ENCODE measurements at places on chromosomes 3 and 15.

- no peak for DNase-seq
These were observed 23.4 kb upstream of the CHCHD6 start for GRCh38 chr3:126680667-126681055.

DNA sequence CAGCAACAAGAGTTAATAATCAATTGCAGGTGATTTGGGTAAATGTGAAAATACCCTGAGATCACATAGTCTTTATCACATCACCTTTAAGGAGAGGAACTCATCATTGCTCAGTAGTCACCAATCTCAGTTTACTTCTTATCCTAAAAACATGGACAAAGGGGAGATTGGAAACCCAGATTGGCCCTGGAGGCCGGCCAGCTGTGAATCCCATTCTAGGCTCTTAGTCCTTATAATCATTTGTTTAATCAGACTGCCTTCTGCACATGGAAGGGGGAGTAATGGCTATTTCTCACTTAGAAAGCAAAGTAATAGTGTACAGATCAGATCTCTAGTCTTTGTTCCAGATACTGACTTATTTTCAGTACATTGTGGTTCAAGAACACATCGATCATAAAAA, 37.2 kb upstream of the CPB1 start:
- DNase-seq, result no peak

- no peak for DNase-seq
These were observed 15.4 kb downstream of the PLSCR1 start for GRCh38 chr3:146529021-146529420.

- no peak for DNase-seq
These were observed 3.3 kb upstream of the ITPKA start for GRCh38 chr15:41490355-41490754.

- no peak for DNase-seq
These were observed 121.6 kb downstream of the RBPMS2 start for GRCh38 chr15:64653757-64654156.

GRCh38 chr3:11053926-11054503, 61.5 kb downstream of the SLC6A1 start:
- DNase-seq, result no peak

GRCh38 chr3:37862219-37862902, 681 bp downstream of the CTDSPL start:
- no peak for DNase-seq

DNA sequence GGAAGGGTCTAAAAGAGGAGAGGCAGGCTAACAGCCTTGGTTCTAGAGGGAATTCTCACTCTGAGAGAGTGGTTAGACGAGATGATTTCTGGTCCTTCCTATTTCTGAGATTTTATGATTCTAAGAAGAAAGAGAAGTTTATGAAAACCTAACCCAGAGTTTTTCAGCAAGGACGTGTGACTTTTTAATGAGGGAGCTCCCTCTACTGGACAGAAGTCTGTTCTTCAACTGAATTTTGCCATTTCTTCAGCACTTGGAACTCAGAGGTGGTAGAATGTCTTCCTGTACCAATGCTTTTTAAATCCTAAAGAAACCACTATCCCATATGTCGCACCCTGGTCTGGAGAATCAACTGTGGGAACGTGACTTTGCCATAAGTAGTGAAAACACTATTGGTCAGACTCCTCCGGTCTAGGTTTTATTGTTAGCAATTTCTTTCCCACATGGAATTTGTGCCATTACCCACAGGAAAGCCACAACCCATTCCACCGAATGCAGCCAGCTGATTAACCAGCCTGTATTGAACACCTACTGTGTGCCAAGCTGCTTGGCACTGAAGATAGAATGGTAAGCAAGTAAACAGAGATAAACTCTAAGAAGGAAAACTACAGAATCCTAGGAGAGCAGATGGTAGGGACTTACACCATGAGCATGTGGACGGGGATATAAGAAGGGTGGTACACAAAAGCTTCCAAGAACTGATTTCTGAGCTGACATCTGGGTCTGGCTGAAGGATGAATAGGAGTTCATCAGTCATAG, 199.5 kb upstream of the LMCD1 start:
- DNase-seq, result no peak

- DNase-seq, result no peak
These were observed 28.8 kb upstream of the UACA start for GRCh38 chr15:70792171-70792573.

DNA sequence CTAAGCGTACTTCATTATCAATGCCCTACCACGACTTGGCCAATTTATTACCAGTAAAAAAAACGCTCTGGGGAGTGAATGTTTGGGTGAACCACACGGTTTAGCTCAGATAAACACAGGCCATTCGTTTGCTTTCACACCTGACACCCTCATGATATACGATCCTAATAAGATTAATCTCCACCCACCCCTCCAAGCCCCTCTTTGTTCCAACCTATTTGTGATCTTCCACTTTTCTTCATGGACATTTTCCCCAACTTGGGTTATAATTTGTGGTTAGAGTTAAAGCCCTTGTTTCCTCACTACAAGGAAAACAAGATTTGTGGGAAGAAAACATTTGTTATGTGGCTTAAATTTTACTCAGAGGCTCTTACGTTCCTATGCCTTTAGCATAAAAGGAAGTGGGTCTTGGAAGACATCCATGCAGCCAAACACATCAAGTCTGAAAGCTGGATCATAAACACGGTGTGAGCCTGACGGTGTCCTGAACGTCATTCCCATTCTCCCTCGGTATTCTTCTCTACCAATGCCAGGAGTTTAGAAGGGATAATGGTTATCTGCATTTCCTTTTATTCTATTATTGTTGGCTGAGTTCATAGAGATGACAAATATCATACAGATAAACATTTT, 518.9 kb downstream of the NR2F2 start:
- DNase-seq, result no peak

DNA sequence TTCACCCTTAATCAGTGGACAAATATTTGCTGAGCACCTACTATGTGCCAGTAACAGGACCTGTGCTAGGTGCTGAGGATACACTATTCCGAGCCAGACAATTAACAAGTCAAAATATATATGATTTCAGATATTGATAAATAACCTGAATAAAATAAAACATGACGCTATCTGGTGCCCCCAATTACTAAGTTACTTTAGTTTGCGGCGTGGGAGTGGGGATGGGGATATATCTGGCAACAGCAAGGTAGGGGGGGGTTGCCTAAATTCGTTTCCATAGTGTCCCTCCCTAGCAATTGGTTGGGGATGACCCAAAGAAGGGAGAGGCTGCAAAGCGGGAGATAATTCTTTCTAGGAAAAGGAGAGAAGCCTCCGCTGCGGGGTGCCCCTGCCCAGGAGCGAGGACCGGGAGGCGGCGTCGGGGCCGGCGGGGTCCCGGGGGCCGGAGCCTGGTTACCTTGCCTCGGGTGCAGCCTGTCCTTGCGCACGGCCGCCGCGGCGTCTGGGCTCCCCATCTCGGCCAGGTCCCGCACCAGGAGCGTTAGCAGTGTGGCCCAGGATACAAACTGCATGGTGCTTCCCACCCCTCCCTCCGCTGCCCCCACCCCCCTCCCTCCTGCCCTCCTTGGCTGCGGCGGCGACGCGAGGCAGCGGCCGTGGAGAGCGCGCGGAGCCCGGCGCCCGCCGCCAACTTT, 567 bp downstream of the ADAMTS9 start:
- no peak for DNase-seq

- DNase-seq, result no peak
These were observed 166.5 kb upstream of the TMCO5A start for GRCh38 chr15:37767841-37768455.

GRCh38 chr15:30865257-30865656, 38.5 kb upstream of the FAN1 start:
- DNase-seq, result no peak

GRCh38 chr3:190130037-190130436, 9.3 kb upstream of the P3H2 start:
- DNase-seq, result no peak

GRCh38 chr3:193418576-193419373, 40.2 kb upstream of the ATP13A5 start:
- no peak for DNase-seq

DNA sequence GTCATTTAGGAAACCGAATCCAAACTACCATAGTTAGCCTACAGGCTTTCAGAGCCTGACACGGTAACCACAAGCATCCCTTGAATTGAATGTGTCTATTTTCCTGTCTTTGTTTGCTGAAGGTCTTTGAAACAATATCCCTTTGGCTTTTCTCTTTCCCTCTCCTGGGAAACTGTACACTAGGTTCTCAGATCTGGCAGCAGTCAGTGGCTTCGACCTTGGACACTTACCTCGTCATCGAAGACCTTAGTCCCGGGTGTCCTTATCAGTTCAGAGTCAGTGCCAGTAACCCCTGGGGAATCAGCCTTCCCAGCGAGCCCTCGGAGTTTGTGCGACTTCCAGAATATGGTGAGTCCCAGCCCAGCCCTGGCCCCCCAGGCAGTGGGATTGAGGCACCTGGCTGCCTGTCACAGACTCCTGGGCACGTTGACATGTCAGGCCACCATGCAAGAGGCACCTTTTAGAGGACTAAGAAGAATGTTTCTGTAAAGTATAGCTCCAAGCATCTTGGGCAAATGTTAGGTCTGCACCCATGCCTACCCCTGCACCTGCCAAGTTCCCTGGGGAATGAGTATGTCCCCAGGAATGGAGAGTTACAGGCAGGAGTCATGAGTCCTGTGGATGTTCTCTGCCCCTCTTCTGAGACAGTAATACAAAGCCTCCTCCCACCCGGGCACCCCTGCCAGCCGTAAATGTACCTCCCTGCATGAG, 30.4 kb upstream of the UMPS start:
- no peak for DNase-seq

- DNase-seq, result no peak
These were observed 7.1 kb upstream of the CPOX start for GRCh38 chr3:98600412-98601095.

GRCh38 chr3:100496711-100497261, 4.4 kb downstream of the TMEM45A start:
- no peak for DNase-seq

DNA sequence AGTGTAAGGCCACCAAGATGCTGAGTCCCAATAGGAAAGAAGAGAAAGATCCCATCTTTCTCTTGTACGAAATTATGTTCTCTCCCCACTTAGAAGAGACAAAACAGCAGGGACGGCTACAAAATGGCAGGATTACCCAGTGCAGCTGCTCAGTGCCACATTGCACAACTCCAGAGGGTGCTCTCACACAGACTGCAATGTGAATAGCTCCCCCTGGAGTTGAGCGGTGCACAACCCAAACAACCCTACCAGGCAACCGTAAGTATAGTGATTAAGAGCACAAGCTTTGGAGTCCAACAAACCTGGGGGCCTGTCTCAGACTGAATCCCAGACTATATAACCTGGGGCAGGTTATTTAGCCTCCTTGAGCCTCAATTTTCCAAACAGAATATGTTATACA, 3.1 kb upstream of the BHLHE40 start:
- DNase-seq, result no peak

DNA sequence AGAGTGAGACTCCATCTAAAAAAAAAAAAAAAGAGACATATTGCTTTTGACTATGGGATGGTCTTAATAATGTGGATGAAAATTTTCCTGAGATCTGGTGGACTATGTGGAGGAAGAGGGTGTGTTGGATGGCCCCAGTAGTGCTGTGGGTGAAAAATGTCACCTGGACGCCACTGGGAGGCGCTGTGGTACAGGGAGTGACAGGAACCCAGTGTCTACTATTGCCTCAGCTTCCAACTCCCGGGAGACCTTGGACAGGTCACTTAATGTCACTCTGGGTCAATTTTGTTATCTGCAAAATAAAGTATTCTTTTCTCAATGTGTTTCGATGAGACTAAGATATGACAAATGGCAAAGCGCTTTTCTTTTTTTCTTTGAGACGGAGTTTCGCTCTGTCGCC, 27.7 kb upstream of the DCP1A start:
- no peak for DNase-seq

GRCh38 chr15:60076582-60077276, 72.6 kb downstream of the FOXB1 start:
- no peak for DNase-seq

DNA sequence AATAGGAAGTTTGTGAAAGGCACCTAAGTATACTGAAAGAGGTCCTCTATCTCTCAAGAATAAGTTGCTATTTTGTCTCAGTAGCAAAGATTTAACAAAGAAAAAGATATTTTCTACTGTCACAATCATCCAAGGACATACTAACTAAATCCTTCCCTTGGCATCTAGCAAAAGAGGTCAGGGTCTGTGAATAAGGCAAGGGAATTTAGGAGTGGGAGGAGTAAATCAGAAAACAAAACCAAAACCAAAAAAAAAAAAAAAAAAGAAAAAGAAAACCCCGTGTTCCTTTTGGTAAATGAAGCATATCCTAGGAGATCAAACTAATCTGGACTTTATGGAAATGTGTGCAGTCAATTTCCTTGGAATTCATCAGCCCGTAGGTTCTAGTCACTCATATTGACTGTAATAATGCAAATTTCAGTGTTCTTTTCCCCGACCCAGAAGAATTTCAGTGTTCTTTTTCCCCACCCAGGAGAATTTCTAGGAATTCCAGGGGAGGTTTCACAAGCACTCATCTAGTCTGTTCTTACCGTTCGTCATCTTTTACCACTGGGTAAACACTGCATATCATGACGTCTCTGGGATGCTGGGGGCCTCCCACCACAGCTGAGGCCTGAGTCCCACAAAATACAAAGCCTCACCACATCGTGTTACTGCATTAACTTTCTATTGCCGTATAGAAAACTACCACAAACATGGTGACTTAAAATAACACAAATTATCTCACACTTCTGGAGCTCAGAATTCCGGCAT, 113.8 kb upstream of the CCDC54 start:
- no peak for DNase-seq

- no peak for DNase-seq
These were observed 664.7 kb downstream of the MECOM start for GRCh38 chr3:168998792-168999191.

DNA sequence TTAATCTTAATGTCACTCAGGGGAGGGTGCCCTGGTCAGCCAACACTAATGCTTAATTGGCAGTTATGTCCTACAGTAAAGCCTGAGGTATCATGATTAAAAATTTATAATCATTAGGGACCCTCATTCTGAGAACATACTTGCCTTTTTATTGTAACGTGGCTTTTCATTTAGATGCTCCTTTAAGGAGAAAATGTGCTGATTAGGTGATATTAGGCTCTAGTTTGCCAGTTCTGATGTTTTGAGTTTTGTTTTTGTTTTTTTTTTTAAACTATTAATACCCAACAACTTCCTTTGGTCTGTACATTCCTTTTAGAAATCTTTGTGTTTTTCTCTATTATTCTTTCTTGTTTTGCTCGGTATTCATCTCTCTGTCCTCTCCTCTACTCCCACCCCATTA, 10.3 kb downstream of the GTF2E1 start:
- no peak for DNase-seq

DNA sequence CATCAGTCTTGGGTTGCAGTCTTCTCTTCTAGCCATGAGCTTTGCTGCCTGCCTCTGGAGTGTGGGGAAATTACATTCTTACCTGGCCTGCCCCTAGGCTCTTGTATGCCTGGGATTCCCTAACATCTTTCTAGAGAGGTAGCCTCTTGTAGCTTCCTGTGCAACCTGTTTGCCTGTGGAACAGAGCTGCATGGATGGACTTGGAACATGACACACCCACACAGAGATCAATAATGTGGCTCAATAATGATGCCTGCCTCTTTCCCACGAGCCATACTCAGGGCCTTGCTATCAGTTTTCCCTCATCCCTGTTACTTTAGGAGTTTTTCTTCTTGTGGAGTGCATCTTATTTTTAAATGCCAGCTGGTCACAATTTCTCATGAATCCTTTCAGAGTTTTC, 11.4 kb downstream of the CHCHD6 start:
- DNase-seq, result no peak

Measured in stimulated activated CD8-positive, alpha-beta memory T cell treated with anti-CD3 and anti-CD28 coated beads, Interleukin-7, amount 100 ng/mL, for 1 hour (primary cell).